ENCODE measurements at places on chromosomes 5 and 9.
A peak's percentile ranks its signal among the peaks of the same experiment; 100 is the strongest.

DNA sequence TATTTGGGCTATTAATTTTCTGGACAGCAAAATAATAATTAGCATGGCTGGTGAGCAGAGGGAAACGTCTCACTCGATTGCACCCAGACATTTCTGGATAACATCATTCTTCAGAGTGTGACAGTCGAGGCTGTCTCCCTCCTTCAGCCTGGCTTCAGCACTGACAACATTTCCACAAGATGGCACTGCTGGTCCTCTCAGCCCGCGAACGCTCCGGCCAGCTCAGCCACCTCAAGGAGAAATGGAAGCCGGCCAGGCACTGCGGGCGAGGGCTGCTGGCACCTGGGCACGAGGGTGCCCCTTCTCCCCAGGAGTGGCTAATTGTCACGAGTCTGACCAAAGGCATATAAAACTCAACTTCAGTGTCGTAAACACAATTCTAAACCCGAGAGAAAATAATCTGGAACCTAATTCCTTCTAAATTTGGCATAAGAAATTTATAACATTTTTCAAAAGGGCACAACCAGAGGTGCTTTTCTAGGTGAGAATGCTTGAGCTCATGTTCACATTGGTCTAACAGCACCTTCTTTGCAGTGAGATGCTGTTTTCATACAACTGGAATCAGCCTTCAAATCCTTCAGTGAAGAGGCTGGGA lies 65.9 kb downstream of the DAP start:
- peak; percentile 78 for DNase-seq

GRCh38 chr5:169126481-169127021 lies 174.4 kb downstream of the SLIT3 start:
- no peak for DNase-seq

GRCh38 chr9:16356196-16356765 lies 514.2 kb downstream of the BNC2 start:
- no peak for DNase-seq

GRCh38 chr5:136332223-136333015 lies 32.9 kb downstream of the TRPC7 start:
- DNase-seq: no peak

DNA sequence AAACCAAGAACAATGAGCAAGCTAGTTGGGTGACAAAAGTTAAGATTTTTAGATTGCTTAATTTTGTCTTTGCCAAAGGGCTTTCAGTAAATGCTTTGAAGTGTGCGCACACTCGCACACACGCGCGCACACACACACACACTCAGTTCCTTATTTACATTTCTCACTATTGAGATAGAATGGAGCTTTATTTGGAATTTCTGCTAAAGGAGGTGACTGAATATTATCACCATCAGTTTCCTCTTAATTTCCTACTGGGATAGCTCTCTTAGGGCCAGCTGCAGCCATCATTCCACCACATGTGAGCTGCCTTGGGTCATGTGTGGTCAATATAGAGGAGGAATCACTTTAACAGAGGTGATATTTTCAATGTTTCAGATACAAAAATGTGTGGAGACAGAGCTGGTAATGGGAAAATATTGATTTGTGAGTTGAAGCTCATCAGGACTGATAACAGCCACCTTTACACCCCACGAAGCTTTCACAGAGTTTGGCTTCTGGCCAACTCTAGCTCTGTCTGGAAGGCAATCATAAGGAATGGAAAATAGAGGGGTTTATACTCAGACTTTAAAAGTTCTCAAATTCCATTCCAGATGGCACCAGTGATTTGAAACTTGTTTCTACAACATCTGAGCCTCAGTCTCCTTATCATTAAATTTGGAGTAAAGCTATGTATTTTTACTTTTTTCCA lies 99.9 kb downstream of the MACIR start:
- DNase-seq: no peak

GRCh38 chr5:137304226-137304874 lies 194.8 kb downstream of the SPOCK1 start:
- no peak for DNase-seq

- no peak for DNase-seq
Measured at GRCh38 chr9:13083963-13084528, 195.4 kb downstream of the MPDZ start.

GRCh38 chr5:142403583-142403982 lies 78.8 kb upstream of the SPRY4 start:
- no peak for DNase-seq

GRCh38 chr5:146540414-146540813 lies 24.4 kb upstream of the GPR151 start:
- DNase-seq: no peak

GRCh38 chr5:949815-950560 lies 57.3 kb downstream of the TRIP13 start:
- no peak for DNase-seq

GRCh38 chr9:75226403-75227139 lies 138.3 kb downstream of the OSTF1 start:
- DNase-seq: no peak

- DNase-seq: no peak
Measured at GRCh38 chr5:59342181-59342580, 551.3 kb downstream of the PDE4D start.

DNA sequence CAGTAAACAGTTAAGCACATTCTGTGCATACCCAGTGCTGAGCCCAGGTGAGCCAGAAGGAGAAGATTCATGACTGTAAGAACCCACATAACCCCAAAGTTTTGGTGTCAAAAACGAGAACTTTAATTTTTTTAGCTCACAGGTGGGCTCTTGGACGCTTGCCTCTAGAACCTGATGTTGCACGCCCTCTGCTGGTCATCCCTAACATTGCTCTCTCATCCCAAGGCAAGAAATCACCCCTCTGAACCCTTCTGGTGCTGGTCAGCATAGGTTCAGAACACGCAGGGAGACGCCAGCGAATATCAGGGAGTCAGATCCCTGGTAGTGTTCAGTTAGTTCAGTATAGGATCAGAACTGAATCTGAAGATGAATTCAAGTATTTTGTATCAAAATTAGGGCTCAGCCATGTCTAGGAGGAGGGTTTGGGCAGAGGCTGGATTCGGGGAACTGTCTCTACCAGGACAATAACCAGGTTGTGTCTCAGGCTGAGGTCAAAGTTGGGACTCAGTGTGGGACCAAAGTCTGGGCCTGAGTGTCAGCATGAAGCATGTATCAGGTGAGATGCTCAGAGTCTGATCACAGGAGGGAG lies 4.1 kb upstream of the DNAJB5 start:
- DNase-seq: no peak

DNA sequence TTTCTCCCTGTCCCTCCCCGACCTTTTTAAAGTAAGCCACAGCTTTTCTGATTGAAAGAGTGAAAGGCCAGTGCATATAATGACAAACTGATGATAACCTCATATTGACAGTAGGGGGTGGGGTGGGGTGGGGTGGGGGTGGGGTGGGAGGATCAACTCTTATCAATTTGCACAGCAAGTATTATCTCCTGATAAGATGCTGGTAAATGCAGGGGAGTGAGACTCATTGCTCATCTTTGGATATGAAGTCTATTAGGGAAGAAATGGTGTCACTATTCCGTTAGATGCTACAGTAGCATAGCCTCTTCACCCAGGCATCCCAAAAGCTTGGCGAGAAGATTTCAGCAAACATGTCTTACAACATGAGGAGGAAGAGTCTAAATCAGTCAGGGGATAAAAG lies 38.9 kb upstream of the HMGCS1 start:
- no peak for DNase-seq

- peak; percentile 22 for DNase-seq
Measured at GRCh38 chr9:129027685-129028191, 393 bp downstream of the SH3GLB2 start.

DNA sequence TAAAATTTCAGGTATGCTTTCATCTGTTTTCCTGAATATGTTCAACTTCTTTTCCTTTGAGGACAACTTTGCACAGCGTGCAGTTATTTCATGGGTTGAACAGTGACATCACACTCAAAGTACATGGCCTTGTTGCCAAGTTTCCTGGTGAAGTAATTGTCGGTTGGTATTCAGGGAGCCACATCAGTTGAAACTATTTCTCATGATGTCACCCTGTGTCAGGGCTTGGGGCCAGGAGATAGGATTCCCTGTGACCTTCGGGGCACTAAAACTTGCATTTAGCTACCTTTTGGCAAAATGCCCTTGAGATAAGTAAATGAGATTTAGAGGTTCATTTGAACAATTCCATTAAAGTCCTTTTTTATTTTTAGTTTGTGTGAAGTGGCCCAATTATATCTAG lies 383.9 kb downstream of the SH3GL2 start:
- DNase-seq: no peak

DNA sequence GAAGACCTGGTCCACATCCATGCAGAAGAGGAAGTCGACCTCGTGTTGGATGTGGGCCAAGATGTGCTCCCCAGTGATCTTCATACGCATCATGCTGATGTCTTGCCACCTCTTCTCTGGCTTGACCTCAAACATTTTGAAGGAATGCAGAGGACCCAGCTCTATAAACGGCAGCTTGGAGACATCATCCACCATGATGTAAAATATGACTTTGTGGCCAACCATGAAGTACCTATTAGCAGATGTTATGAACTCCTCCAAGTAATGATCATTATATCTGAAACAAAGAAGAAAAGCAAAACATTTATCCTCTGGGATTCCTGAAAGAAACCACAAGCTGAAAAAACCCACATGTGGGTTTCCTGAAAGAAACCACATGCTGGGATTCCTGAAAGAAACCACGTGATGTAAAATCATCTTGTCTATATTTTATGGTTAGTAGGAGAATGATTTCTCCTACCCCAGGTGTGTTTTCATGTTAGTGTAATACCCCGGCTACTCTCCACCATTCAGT lies 52.3 kb downstream of the GGTA1 start:
- no peak for DNase-seq

DNA sequence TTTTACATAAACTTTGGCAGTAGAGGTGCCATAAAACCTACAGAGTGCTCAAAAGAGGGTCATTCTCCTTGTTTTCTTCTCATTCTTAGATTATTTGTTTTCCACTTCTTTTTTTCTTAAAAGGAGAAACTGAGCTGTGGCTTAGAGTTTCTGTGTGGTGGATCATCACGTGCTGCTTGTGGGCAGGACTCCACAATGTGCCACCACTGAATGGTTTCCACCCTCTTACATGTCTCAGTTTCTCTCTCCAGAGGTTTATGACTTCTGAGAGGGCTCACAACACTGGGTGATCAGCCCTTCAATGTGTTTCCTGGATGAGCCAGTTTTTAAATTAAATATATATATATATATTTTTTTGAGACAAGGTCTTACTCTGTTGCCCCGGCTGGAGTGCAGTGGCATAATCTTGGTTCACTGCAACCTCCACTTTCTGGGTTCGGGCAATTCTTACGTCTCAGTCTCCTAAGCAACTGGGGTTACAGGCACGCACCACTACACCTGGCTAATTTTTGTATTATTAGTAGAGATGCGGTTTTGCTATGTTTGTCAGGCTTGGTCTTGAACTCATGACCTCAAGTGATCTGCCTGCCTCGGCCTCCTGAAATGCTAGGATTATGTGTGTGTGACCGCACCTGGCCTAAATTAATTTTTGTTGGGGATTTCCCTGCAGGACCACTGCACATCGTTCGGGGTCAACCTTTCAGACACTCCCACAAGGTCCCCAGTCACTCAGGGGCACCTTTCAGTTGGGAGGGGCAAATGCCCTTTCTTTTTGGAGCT lies 3.1 kb upstream of the UNC13B start:
- DNase-seq: no peak

DNA sequence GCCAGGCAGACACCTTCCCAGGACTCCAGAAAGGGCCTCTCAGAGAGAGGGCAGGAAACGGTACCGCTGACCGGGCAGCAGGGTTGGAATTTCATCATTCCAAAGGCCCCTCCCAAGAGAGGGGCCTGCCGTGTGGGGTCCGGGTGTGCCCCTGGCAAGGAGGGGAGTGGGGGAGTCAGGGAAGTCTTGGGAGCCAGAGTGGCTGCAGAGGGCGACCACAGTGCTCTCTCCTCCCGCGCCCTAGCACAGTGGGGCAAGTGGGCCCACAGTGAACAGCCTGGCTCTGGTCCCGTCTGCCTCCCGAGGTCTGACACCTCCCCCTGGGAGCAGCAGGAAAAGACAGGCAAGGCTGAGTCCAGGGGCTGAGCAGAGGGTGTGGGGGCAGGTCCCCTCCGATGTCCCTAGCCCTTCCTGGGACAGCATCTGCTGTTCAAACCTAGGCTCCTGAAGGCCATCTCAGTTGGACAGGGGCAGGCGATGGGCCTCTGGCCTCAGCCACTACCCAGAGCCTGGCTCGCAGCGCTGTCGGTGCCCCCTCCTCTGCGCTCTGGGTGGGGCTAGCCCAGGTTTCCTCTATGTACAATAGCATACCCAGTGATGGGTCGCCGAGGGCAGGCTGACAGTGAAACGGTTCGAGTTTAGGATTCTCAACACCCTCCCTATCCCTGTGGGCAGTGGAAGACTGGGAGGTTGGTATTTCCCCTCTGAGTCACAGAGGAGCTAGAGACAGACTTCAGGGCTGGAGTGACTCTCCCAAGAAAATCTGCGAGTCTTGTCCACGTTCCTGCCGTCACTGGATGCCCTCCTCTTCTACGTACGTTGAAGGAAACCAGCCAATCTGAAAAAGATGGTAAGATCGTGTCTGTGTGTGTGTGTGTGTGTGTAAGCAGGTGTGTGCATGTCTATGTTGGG lies 25.4 kb upstream of the SARDH start:
- no peak for DNase-seq

- no peak for DNase-seq
Measured at GRCh38 chr9:119844431-119844830, 475.2 kb upstream of the BRINP1 start.

GRCh38 chr9:91341258-91341746 lies 20.4 kb downstream of the AUH start:
- DNase-seq: no peak

- no peak for DNase-seq
Measured at GRCh38 chr5:36722900-36723299, 116.5 kb downstream of the SLC1A3 start.

- DNase-seq: no peak
Measured at GRCh38 chr5:35152733-35153132, 77.6 kb downstream of the PRLR start.

GRCh38 chr5:93874080-93874479 lies 132.7 kb upstream of the POU5F2 start:
- no peak for DNase-seq

DNA sequence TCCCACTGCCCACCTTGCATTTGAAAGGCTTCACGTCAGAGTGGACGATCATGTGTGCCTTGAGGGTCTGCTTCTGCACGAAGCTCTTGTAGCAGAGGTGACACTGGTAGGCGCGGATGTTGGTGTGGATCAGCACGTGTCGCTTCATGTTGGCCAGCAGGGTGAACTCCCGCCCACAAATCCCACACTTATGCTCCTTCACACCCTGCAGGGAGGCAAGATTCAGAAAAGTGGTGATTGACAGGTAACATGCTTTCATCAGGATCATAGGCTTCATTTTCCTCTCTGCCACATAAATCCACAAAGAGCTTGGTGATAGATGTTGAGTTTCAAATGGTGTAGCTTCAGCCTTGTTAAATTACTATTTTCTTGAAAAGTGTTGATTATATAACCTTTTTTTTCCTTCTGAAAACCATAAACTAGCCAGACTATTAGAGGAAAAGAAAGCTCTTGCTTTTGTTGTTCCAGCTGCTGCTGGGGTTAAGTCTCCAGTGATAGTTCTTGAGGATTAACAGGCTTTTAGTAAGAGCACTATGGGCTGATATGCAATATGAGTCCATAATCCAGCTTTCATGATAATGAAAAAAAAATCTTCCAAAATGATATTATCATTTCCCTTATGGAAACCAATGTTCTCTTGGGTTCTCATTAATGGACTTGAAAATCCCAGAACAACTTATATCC lies 50.7 kb downstream of the ZNF366 start:
- no peak for DNase-seq
